ENCODE measurements at places on chromosomes 1 and 21.

GRCh38 chr1:47514229-47514628 is 76.4 kb downstream of the FOXD2 start:
- DNase-seq = no peak

DNA sequence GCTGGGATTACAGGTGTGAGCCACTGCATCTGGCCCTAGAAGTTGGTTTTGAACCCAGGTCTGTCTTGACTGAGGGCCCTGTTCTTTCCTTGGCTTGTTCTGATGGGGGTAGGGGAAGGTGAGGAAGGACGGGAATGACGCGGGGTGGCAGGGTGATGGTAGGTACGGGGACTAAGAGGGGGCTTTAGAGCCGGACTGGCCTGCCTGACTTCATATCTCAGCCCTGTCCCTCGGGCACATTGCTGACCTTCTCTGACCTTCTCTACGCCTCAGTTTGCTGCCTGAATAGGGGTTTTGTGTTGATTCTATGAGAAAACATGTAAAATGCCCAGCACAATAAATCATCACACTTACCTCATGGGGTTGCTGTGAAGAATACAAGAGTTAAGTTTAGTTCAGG is 6.7 kb downstream of the RNF186 start:
- no peak for DNase-seq

DNA sequence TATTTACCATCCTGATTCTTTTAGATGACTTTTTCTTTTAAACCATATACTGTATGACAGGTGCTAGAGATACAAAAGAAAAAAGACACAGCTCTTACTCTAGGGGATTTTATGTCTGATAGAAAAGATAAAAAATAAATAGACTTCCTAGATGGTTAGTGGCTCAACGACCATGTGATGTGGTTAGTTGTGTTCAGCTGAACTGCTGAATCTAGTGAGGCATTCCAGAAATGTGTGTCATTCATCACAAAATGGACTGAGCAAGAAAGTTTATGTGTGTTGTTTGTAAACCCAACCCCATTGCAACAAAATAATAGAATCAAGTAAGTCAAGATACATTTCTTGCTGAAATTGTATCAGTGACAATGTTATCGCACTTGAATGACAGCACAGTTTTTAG is 205.8 kb upstream of the LYPLAL1 start:
- DNase-seq = no peak

DNA sequence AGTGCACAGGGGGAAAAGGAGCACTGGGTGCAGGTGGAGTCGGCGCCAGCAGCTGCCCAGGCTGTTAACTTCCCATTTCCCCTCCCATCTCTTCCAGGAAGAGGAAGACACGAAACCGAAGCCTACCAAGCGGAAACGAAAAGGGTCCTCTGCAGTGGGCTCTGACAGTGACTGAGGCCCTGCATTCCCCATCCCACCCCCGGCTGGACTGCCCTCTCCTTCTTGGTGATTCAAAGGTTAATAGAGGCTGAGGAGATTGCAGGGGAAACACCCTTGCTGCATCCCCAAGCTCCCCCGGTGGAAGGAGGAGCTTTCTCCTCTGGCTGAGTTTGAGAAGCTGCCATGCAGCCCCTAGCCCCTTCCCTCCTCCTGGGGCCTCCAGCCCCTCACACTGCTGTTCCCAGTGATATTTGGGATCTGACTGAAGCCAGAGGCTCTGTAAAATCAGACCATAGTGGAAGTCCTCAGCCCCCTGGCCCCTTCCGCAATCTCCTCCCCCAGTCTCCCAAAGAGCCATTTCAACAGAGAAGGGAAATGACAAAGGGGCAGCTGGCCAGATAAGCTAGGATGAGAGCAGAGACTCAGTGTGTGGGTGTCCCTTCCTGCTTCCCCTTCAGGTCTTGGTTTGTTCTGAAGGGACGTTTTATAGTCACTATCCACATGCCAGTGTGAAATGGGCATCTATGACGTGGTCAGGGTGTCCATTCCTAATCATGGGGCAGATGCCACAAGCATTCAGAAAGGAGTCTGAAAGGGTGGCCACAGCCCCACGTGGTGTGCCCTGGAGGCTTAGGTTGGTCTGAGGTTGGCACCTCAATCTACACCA is 1.9 kb upstream of the SLC27A3 start:
- no peak for DNase-seq

GRCh38 chr1:154326546-154327465 is 1.5 kb downstream of the ATP8B2 start:
- DNase-seq = peak; percentile 44

GRCh38 chr1:29332204-29332603 is 95.9 kb downstream of the PTPRU start:
- DNase-seq = no peak

Data from CD4-positive, alpha-beta T cell treated with Interleukin-17A for 4 hours (primary cell).